ENCODE measurements at places on chromosomes 2 and 18.

- no peak for DNase-seq
These were observed 163.3 kb downstream of the SMAD7 start for GRCh38 chr18:48787203-48788151.

DNA sequence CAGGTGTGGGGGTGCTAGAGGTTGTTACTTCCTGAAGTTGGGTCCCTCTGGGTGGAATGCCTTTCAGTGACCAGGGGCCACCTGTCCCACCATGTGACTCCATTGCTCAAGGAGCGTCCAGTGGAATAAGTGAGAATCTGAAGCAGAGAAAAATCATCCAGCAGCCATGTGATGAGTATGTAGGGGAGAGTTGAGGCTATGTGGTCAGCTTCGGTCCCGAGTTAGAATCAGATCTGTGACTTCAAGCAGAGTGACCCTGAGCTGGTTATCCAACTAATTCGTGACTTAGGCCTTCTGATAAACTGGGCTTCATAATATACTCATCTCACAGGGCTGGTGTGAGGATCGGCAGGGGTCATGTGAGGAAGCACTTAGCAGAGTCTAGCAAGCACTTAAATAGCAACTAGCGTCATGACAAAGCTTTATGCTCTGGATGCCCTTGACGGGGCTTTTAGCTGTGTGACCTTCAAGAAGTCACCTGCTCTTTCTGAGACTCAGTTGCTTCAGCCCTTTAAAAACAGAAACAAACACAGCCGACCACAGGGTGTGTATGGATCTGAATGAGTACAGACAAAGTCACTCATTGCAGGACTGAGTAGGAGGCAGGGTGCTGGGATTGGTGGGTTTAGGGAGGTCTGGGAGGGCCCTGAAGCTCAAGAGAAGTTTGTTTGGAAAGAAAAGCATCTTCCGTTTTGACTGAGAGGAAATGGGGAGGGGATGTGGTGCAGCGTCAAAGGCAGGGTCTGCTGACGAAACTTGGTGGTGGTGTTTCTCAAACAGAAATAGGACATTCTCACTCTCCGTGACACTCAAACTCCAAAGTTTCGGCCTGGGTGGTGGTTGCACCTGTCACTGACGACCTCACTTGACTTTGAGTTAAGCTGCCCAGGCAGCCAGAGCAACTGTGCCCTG, 264.0 kb upstream of the CXCR4 start:
- peak; percentile 5 for DNase-seq

DNA sequence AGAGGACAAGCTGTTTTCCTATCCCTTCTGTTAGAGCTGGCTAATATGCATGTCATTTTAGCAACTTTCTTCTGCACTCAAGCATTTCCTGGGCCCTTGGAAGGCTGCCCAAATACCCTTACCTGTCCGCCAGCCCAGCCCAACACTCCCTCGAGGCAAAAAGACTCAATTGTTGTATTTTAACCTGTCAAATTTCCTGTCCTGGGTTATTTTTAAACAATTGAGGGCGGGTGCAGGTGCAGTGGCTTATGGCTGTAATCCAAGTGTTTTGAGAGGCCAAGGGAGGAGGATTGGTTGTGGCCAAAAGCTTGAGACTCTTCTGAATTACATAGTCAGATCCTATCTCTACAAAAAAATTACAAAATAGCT, 125.0 kb upstream of the ARHGAP28 start:
- no peak for DNase-seq

GRCh38 chr2:8983571-8983970, 19.9 kb downstream of the MBOAT2 start:
- DNase-seq: no peak

DNA sequence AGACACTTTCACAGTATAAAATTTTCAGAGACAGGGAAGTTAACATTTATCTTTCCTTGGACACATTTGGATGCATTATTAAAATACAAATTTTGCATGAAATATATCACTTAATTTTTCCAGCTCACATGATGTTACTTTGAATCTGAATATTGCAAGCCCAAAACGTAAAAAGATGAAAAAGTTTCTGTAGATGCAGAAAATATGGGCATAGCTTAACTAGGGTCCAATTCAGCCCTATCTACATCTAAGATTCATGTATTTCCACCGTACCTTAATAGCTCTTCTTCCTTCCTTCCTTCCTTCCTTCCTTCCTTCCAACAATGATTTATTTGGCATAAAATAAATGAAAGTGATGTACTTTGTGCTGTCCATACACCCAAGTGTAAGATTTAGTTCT, 1084.6 kb upstream of the TMEFF2 start:
- no peak for DNase-seq

- no peak for DNase-seq
These were observed 24.0 kb upstream of the LOXHD1 start for GRCh38 chr18:46680784-46681695.

- no peak for DNase-seq
These were observed 165.3 kb downstream of the ATAD2B start for GRCh38 chr2:23761638-23762037.

GRCh38 chr2:233023007-233023760, 9.3 kb upstream of the NEU2 start:
- DNase-seq: no peak

DNA sequence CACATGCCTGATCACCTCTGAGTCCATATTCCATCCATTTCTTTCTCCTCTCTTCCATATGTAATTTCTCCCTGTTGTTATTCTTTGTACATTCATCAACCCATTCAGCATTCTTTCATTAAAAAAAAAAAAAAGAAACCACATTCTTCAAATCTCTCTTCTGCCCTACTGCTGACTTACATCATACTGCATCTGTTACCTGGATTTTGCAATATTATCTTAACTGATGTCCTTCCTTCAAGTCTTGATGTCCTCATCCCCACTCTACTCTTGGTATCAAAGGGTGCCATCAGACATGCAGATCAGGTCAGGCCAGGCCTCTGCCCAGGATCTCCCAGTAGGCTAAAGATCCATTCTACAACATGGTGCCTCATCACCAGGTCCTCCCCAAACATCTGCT, 90.6 kb downstream of the SGPP2 start:
- no peak for DNase-seq

DNA sequence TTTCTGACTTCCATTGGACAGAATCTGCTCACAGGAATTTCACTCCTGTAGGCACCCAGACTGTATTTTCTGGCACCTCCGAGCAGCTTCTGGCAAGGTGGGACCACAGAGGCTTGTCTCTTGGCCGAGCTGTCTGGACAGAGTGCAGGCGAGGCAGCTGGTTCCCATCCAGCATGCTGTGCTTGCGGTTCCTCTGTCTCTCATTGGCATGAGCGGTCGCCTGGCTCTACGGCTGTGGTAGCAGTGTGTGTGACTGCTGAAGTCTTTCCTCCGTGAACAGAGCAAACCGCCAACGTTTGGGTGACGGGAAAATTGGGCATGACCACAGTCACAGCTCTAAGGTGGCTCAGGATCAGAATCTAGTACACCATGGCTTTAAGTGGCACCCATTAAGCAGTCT, 411.7 kb upstream of the NETO1 start:
- no peak for DNase-seq

Measured in bone marrow (tissue), 2 donors.